ENCODE measurements at places on chromosomes 6 and 20.

- no peak overlapping the region for H3K4me3 ChIP-seq
- H3K27ac ChIP-seq = no peak overlapping the region
- H3K36me3 ChIP-seq = no peaks in the 10 kb centered on the region
- no peaks in the 10 kb centered on the region for H3K27me3 ChIP-seq
- no peaks in the 10 kb centered on the region for H3K4me1 ChIP-seq
These were observed 137.0 kb upstream of the TENT5A start for GRCh38 chr6:81889377-81890053.

DNA sequence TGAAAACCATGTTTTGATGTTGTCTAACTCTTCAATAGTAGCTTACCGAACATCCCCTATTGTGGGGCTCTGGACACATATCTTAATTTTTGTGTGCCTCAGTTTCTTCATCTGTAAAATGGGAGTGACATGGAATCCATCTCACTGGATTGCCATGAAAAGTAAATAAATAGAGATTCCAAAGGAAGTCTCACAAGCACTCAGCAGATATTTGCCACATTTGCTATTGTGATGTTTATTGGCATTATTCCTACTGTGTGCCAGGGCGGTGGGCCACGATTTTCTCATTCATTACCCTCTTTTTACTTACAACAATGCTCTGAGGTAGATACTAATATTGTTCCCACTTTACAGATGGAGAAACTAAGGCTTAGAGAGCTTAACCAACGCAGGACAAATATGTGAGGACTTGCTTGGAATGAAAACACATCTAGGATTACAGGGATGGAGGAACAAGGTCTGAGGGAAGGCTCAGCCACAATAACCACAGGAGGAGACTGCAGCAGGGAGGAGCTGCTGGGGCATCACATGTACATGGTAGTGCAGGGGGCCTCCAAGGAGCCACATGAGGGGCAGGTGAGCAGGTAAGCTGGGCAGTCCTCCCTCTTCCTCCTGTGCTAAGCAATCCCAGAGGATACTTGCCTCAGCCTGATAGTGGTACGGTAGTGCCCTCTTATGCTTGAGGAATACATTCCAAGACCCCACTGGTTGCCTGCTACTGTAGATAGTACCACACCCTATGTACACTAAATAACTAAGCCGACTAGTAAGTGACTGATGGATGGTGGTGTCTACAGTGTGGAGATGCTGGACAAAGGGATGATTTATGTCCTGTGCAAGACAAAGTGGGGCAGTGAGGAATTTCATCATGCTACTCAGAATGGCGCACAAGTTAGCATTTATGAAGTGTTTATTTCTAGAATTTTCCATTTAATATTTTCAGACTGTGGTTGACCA, 176.9 kb downstream of the FOXA2 start:
- H3K4me1 ChIP-seq = no peaks in the 10 kb centered on the region
- no peaks in the 10 kb centered on the region for H3K36me3 ChIP-seq
- no peaks in the 10 kb centered on the region for H3K27me3 ChIP-seq
- no peak overlapping the region for H3K4me3 ChIP-seq

GRCh38 chr6:161943561-161943960, 669.7 kb upstream of the AGPAT4 start:
- no peaks in the 10 kb centered on the region for H3K36me3 ChIP-seq
- H3K27me3 ChIP-seq = no peaks in the 10 kb centered on the region
- no peak overlapping the region for H3K27ac ChIP-seq
- no peak for DNase-seq
- H3K4me1 ChIP-seq = no peaks in the 10 kb centered on the region

GRCh38 chr6:11434565-11435326, 102.8 kb upstream of the TMEM170B start:
- no peak overlapping the region for H3K4me3 ChIP-seq
- no peaks in the 10 kb centered on the region for H3K36me3 ChIP-seq
- no peak for DNase-seq
- H3K27ac ChIP-seq = no peak overlapping the region

GRCh38 chr20:24965065-24965919, 16.2 kb downstream of the CST7 start:
- no peaks in the 10 kb centered on the region for H3K27me3 ChIP-seq
- no peak overlapping the region for H3K27ac ChIP-seq
- no peak overlapping the region for H3K4me3 ChIP-seq
- DNase-seq = no peak

- H3K4me3 ChIP-seq = no peak overlapping the region
- H3K27ac ChIP-seq = no peak overlapping the region
- no peaks in the 10 kb centered on the region for H3K36me3 ChIP-seq
- no peaks in the 10 kb centered on the region for H3K4me1 ChIP-seq
These were observed 94.1 kb downstream of the LRRC1 start for GRCh38 chr6:53888931-53889330.

- no peaks in the 10 kb centered on the region for H3K27me3 ChIP-seq
- H3K36me3 ChIP-seq = no peaks in the 10 kb centered on the region
- DNase-seq = no peak
- H3K4me3 ChIP-seq = no peak overlapping the region
These were observed 113.3 kb upstream of the NUP153 start for GRCh38 chr6:17820055-17820454.

DNA sequence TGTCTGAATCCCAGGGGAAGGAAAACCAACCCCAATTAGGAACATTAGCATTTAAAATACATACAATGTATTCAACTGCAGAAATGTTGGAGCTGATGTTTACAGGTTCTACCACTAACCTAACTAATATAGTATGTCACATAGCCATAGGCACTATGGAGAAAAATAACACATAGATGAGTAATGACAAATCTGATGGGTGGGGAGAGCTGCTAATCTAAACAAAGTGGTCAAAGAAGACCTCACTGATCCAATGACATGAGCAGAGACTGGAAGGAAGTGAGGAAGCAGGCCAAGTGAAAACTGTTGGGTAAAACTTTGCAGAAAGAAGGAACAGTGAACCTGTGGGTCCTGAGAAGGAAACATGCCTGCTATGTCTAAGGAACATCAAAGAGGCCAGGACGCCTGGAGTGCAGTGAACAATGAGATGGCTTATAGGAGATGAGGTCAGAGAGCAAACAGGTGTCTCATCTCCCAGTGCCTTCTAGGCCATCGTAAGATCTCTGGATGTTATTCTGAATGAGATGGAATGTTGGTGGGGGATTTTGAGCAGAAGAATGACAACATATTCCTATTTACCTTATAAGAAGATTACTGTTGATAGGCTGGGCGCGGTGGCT, 135.7 kb downstream of the ALDH8A1 start:
- no peak overlapping the region for H3K4me3 ChIP-seq
- H3K27ac ChIP-seq = no peak overlapping the region
- H3K4me1 ChIP-seq = no peaks in the 10 kb centered on the region
- H3K27me3 ChIP-seq = no peaks in the 10 kb centered on the region
- DNase-seq = no peak
- no peaks in the 10 kb centered on the region for H3K36me3 ChIP-seq

- no peaks in the 10 kb centered on the region for H3K4me1 ChIP-seq
- no peaks in the 10 kb centered on the region for H3K27me3 ChIP-seq
- no peak overlapping the region for H3K4me3 ChIP-seq
- H3K36me3 ChIP-seq = no peaks in the 10 kb centered on the region
- H3K27ac ChIP-seq = no peak overlapping the region
These were observed 17.4 kb upstream of the GFOD1 start for GRCh38 chr6:13504611-13505344.

- no peak for DNase-seq
- H3K36me3 ChIP-seq = no peaks in the 10 kb centered on the region
- no peaks in the 10 kb centered on the region for H3K27me3 ChIP-seq
- H3K4me3 ChIP-seq = no peak overlapping the region
These were observed 5.3 kb downstream of the SCAF8 start for GRCh38 chr6:154738551-154738961.

DNA sequence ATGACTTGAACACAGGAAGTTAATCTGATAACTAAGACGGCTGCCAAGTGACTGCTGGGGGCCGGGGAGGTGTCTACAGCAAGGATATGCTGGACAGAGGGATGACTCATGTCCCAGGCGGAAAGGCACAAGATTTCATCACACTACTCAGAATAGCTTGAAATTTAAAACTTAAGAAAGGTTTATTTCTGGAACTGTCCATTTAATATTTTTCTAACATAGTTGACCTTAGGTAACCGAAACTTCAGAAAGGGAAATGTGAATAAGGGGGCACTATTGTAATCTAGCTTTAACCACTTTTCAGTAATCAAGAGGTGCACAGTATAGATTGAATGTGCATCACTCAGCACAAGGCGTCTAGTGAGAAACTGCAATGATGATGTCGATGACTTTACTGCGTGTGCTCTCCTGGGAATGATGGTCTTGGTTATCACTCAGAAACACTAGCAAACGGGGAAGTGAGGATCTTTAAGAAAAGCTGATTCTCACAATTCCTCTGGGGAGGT, 171.5 kb downstream of the QKI start:
- H3K36me3 ChIP-seq = no peaks in the 10 kb centered on the region
- H3K4me3 ChIP-seq = no peak overlapping the region
- H3K27me3 ChIP-seq = no peaks in the 10 kb centered on the region
- no peak for DNase-seq

GRCh38 chr20:49560646-49561045, 7.3 kb downstream of the PTGIS start:
- peaks cover 2% of the 10 kb centered on the region for H3K27me3 ChIP-seq
- DNase-seq = no peak
- no peak overlapping the region for H3K27ac ChIP-seq
- no peaks in the 10 kb centered on the region for H3K4me1 ChIP-seq
- no peak overlapping the region for H3K4me3 ChIP-seq
- no peaks in the 10 kb centered on the region for H3K36me3 ChIP-seq

GRCh38 chr6:91447081-91447480, 860.2 kb upstream of the MAP3K7 start:
- no peak for DNase-seq
- H3K36me3 ChIP-seq = no peaks in the 10 kb centered on the region
- H3K4me1 ChIP-seq = no peaks in the 10 kb centered on the region
- H3K4me3 ChIP-seq = no peak overlapping the region

DNA sequence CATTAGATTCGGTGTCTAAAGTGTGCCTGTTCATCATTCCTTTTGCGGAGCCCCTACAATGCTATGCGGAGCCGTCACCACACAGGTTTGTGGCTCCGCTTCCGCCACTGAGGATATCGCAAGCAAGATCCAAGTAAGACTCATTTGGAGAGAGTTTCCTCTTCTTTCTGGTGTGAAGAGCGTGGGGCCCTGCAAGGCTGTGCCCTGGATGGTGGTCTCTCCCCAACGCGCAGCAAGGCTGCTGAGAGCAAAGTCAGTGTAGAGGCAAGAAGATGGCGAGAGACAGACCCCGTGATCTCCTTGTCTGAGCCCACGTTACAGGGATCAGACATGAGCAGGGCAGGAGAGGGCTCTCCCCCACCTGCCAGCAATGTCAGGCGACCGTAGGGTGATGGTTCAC, 96.3 kb upstream of the AFDN start:
- H3K4me3 ChIP-seq = no peak overlapping the region
- H3K36me3 ChIP-seq = no peaks in the 10 kb centered on the region
- no peaks in the 10 kb centered on the region for H3K27me3 ChIP-seq
- no peak for DNase-seq
- no peaks in the 10 kb centered on the region for H3K4me1 ChIP-seq

DNA sequence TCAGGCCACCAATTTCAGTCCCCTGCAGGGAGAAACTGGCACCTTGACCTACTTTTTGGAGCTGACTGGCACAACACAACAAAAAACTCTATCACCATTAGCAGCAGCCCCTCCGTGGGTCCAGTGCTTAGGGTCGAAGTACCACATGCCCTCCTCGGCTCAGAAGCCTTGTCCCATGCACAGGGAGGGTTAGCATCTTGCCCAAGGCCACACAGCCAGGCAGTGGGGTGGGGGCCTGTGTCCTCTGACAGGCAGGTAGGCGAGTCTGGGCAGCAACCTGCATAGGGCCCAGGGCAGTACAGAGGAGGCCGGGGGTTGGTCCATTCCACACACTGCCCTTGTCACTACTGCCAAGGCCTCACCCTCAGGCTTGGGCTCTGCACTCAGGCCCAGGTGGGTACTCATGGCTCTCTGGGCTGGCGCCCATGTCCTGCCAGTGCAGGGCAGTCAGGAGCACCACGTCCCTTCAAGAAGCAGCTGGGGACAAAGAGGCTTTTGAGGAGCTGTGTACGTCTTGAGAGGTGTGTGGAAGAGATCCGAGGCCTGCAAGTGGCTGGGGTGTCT, 53.6 kb downstream of the PYGB start:
- no peak overlapping the region for H3K27ac ChIP-seq
- no peak for DNase-seq
- H3K4me1 ChIP-seq = no peaks in the 10 kb centered on the region
- peaks cover 6% of the 10 kb centered on the region for H3K36me3 ChIP-seq
- no peaks in the 10 kb centered on the region for H3K27me3 ChIP-seq
- no peak overlapping the region for H3K4me3 ChIP-seq

GRCh38 chr6:114195631-114196403, 147.0 kb downstream of the HS3ST5 start:
- no peak overlapping the region for H3K4me3 ChIP-seq
- DNase-seq = no peak
- no peaks in the 10 kb centered on the region for H3K4me1 ChIP-seq
- H3K36me3 ChIP-seq = no peaks in the 10 kb centered on the region
- H3K27ac ChIP-seq = no peak overlapping the region
- no peaks in the 10 kb centered on the region for H3K27me3 ChIP-seq

- no peak overlapping the region for H3K27ac ChIP-seq
- no peaks in the 10 kb centered on the region for H3K27me3 ChIP-seq
- no peaks in the 10 kb centered on the region for H3K36me3 ChIP-seq
These were observed 194.8 kb downstream of the MAFB start for GRCh38 chr20:40494248-40494647.

DNA sequence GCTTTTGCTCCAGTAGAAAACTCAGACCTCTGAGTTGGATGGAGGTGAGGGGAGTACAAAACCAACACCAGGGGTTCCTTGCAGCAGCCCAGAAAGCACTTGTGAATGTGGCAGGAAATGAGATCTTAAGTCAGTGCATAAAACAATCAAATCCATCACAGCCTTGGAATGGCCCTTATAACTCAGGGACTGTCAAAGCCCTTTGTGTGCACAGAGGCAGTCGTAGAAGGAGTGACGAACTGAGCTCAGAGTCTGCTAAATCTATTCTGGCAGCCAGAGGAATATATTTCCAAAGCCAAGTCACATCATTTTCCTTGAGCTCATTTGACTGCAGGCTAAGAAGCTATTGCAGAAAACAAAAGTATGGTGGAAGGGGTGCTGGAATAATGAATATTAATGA, 676.6 kb downstream of the DHX35 start:
- no peaks in the 10 kb centered on the region for H3K27me3 ChIP-seq
- H3K27ac ChIP-seq = no peak overlapping the region
- H3K36me3 ChIP-seq = no peaks in the 10 kb centered on the region
- H3K4me3 ChIP-seq = no peak overlapping the region

GRCh38 chr20:40265825-40266533, 423.1 kb downstream of the MAFB start:
- no peaks in the 10 kb centered on the region for H3K27me3 ChIP-seq
- H3K4me1 ChIP-seq = no peaks in the 10 kb centered on the region
- no peaks in the 10 kb centered on the region for H3K36me3 ChIP-seq
- no peak overlapping the region for H3K4me3 ChIP-seq

GRCh38 chr6:16739329-16739801, 21.9 kb downstream of the ATXN1 start:
- no peak overlapping the region for H3K27ac ChIP-seq
- H3K4me3 ChIP-seq = no peak overlapping the region
- H3K4me1 ChIP-seq = no peaks in the 10 kb centered on the region
- H3K36me3 ChIP-seq = no peaks in the 10 kb centered on the region
- DNase-seq = no peak

Data from effector memory CD4-positive, alpha-beta T cell (primary cell).